CD4-positive, alpha-beta memory T cell (primary cell): ENCODE measurements at places on chromosomes 5 and 9. TPM values are rescaled to one million over a fixed set of nuclear protein-coding genes. Genes with fewer than 3 reads are reported as not detected.

Gene LCN9
- not detected for polyA plus RNA-seq

Gene SPATA31C1
- polyA plus RNA-seq = not detected

Gene TRIM41
- polyA plus RNA-seq = 2.0 TPM

Gene TAS2R1
- polyA plus RNA-seq = 0.14 TPM

Gene TLX3
- not detected for polyA plus RNA-seq

Gene PCDHAC1
- not detected for polyA plus RNA-seq

Gene FAM221B
- polyA plus RNA-seq = not detected

Gene ARID3C
- not detected for polyA plus RNA-seq

Gene JAKMIP2
- polyA plus RNA-seq = 1.7 TPM

Gene ANKDD1B
- not detected for polyA plus RNA-seq

Gene GFI1B
- not detected for polyA plus RNA-seq

Gene GDNF
- polyA plus RNA-seq = not detected

Gene ZNF354C
- 1.3 TPM for polyA plus RNA-seq

Gene SYK
- polyA plus RNA-seq = 1.9 TPM

Gene NR5A1
- polyA plus RNA-seq = not detected

Gene PCDHB4
- not detected for polyA plus RNA-seq

Gene C9
- not detected for polyA plus RNA-seq

Gene HEMGN
- 4.0 TPM for polyA plus RNA-seq

Gene SLC34A3
- not detected for polyA plus RNA-seq

Gene IRX2
- polyA plus RNA-seq = not detected

Gene CD274
- 7.9 TPM for polyA plus RNA-seq

Gene CMBL
- not detected for polyA plus RNA-seq

Gene NDST1
- polyA plus RNA-seq = 0.29 TPM

Gene PCDHGC3
- 0.14 TPM for polyA plus RNA-seq

Gene FBXL7
- not detected for polyA plus RNA-seq

Gene GFRA3
- polyA plus RNA-seq = not detected

Gene NR2F1
- polyA plus RNA-seq = not detected

Gene SCAMP1
- polyA plus RNA-seq = 33.8 TPM

Gene SERINC5
- polyA plus RNA-seq = 35.2 TPM

Gene SPATA31D4
- polyA plus RNA-seq = not detected

Gene RCL1
- polyA plus RNA-seq = 15.5 TPM

Gene MINAR2
- polyA plus RNA-seq = not detected

Gene PJA2
- polyA plus RNA-seq = 57.2 TPM

Gene FOXD4L3
- not detected for polyA plus RNA-seq

Gene PAEP
- polyA plus RNA-seq = not detected

Gene S100Z
- polyA plus RNA-seq = 1.4 TPM
